Activated naive CD8-positive, alpha-beta T cell treated with anti-CD3 and anti-CD28 coated beads for 36 hours (primary cell): ENCODE measurements at places on chromosomes 3 and 15. TPM values are rescaled to one million over a fixed set of nuclear protein-coding genes. Genes with fewer than 3 reads are reported as not detected.

GRCh38 chr3:25437953-25438352, 9.9 kb downstream of the RARB start:
- no peak for DNase-seq

- DNase-seq = no peak
Observed at GRCh38 chr3:29649815-29650547, 369.1 kb downstream of the RBMS3 start.

GRCh38 chr3:30344288-30344687, 262.1 kb upstream of the TGFBR2 start:
- DNase-seq = no peak

GRCh38 chr3:55770077-55770476, 283.0 kb upstream of the WNT5A start:
- no peak for DNase-seq

- DNase-seq = no peak
Observed at GRCh38 chr15:74775132-74775562, 6.7 kb upstream of the CSK start.

GRCh38 chr3:174466471-174467054, 392.6 kb upstream of the NAALADL2 start:
- no peak for DNase-seq

- no peak for DNase-seq
Observed at GRCh38 chr3:135007607-135008006, 212.5 kb downstream of the EPHB1 start.

- no peak for DNase-seq
Observed at GRCh38 chr15:39202641-39203040, 378.2 kb upstream of the THBS1 start.

DNA sequence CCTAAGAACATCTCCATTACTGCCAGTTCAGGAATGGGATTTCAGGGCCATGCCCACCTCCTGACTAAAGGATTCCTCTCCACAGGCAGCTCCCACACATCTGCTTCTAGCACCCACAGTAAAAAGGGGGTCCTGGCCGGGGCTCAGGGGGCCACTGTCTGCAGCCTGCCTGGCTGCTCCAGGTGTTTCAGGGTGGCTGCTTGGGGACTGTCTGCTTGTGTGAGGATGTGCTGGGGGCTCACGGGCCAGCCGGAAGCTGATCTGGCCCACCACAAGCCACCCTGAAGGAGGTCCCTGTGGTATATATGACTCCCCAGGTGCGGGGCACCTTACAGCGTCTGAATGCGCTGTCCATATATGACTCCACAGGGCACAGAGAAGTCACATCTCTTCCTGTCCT, 135.4 kb downstream of the NSMCE3 start:
- DNase-seq = no peak

- DNase-seq = no peak
Observed at GRCh38 chr3:106836906-106837305, 540.3 kb upstream of the CCDC54 start.

REC114 gene
- not detected for total RNA-seq

CXCR6 gene
- total RNA-seq = 0.58 TPM

PRR23A gene
- total RNA-seq = not detected

C2CD4B gene
- total RNA-seq = not detected
